ENCODE measurements at places on chromosomes 6 and 20.

DNA sequence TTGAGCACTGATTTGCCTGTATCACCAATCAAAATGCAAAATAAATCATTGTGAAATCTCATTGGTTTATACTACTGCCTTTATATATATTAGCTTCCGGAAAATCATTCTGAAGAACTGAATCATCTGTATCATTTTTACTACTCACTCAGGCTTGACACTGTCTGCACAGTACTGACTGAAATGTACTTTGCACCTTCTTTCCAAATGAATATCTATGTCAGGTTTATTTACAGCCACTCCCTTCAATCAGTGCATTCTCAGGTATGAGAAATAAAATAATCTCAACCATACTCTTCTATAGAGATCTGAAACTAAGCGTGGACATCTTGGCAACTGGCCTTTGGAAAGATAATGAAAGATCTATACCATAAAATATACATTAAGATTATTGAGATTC lies 2.7 kb downstream of the KHDRBS2 start:
- no peak for DNase-seq

DNA sequence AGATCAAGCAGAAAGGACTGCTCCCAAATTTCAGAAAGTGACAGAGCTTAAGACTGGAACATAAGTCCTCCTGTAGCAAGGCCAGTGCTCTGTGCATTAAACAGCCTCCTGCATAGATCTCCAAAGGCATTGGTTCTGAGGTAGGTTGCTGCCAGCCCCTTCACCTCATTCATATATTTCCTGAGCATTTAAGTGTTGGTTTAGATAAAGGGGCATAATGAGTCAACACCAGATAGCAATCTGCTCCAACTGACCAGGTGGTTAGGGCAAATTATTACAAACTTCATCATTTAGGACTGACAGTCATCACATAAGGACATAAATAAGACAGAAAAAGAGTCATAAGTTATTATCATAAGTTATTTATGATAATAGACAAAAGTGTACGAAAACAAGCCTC lies 10.7 kb downstream of the PTPRK start:
- no peak for DNase-seq

- no peak for DNase-seq
These were observed 38.1 kb upstream of the GCLC start for GRCh38 chr6:53582963-53583362.

DNA sequence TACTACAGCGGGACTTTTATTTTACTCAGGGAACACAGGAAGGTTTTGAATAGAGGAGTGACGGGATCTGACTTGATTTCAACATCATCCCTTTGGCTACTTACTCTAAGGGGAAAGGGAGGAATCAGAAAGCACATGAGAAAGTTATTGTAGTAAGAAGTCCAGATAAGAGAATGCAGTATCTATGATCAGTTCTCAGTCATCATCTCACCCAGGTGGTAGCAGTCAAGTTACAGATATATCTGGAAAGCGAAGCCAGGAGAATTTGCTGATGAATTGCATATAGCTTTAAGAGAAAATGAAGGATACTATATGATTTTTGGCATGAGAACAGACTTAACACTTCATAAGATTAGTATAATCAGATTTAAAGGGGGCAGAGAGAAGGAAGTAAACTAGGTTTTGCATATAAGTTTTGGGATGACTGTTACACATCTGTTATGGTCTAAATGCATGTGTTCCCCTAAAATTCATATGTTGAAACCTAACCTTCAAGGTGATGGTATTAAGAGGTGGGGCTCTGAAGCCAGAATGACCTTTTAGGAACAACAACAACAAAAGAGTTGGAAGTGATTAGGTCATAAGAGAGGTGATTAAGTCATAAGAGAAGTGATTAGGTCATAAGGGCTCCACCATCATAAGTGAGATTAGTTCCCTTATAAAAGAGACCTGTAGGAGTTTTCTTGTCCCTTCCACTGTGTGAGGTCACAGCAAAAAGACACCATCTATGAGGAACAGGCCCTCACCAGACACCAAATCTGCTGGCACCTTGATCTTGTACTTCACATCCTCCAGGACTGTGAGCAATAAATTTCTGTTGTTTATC lies 6.7 kb downstream of the RAD21L1 start:
- DNase-seq = no peak

DNA sequence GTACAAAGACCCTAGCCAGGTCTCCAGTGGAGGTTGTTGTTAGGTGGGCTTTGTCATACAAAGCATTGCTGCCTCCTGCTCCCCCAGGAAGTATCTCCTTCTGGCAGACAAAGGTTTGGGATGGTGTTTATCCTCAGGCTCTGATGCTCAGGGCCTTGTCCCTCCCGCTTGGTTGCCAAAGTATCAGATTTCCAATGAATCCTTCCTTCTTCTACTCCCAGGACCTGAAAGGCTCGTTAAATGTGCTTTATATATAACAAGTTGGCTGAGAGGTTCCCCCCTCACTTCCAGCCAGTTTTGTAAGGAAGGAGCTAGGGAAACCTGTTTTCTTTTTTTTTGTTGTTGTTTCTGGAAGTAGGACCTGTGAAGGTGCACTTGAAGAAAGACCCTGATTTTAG lies 14.4 kb downstream of the PTK7 start:
- no peak for DNase-seq

DNA sequence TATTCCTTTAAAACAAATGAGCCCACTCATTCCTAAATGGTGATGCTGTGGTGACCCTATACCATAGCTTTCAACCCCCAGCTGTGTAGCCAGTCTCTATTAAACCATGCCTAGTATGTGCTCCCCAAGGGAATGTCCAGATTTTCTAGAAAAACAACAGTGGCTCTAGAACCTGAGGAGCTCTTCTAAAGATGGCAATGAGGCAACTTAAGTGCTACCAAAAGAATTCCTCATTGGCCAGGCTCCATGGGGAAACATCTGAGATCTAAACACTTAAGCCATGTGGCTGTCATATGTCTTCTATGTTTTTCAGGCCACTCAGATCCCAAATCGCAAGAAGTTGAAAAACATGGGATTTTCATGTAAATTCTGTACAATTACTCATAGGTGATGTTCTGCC lies 191.0 kb downstream of the TPBG start:
- DNase-seq = no peak

DNA sequence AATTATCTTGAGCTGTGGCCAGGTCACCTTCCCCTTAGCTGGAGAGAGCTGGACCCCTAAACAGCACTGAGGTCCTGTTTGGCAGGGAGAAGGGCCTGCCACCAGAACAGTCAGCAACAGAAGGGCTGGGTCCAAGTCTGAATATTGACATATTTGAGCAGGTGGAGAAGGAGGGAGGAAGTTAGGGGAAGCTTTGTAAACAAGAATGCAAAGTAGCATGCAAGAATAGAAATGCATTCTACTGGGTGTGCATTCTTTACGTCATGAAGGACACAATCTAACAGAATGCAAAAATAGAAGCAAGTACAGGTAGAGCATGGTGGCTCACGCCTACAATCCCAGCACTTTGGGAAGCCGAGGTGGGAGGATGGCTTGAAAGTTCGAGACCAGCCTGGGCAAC lies 100.5 kb downstream of the QRSL1 start:
- DNase-seq = no peak

DNA sequence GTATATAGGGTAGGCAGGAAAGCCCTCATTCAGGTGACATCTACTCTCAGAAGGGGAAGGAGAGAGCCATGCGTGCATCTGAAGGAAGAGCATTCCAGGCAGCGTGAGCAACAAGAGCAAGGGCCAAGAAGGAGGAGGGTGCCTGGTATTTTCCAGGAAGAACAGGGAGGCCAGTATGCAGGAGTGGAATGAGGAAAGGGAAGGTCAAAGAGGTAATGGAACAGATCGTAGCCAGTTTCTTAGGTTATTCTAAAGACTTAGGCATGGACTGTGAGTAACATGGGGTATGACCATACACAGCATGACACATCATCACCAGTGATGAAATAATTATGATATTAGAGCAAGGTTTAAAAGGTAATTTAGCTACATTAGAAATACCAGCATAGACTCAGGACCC lies 24.1 kb downstream of the ALDH8A1 start:
- DNase-seq = no peak

DNA sequence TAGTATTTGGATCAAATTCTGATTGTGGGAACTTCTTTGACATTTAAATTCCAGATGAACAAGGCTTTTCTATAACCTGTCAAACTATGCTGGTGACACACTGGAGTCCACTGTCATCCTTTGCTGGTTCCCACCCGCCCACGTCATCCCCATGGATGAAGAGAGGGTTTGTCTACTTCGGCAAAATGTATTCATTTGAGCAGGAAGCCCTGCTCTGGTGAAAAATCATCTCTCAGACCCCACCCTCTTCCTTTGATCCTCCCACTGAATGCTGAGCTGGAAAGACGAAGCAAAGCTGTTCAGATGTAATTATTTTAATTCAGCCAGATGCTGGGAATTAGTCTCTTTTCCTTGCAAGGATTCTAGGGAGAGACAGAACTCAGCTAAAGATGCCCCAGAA lies 50.5 kb downstream of the CPNE5 start:
- DNase-seq = no peak

- no peak for DNase-seq
These were observed 101.5 kb downstream of the NRSN1 start for GRCh38 chr6:24227556-24227955.

GRCh38 chr6:64255000-64255399 lies 619.4 kb downstream of the PHF3 start:
- no peak for DNase-seq

DNA sequence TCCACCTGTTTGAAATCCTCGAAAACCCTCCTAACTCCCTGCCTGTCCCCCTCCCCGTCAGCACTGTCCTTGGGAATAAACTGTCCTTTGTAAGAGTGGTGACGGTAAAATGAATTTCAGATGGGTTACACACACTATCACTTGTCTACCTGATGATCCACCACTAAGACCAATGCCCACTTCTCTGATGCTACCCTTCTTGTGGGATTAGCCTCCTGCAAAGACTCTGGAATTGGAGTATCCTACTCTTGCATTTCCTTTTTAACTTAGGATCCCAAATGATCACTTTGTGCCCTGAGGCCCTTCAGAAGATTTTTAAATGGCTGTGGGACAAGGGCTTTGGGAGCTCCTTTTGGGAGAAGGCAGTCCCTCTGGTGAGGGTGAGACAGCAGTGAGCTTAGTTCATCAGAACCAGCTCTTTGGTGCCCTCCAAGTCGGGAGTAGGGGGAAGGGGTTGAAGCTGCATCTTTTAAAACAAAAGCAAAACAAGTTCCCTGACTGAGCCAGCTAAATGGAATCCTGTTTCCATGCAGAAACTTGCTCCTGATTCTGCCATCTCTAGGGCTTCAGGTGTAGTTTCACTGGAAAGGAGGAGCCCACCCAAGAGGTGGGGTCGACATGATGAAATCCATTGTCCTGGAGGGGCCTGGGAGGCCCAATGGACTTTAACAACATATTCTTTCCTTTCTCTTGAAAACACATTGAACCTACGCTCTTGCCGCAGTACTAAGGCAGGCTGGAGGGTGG lies 86.5 kb downstream of the ASXL1 start:
- DNase-seq = peak; percentile 14

DNA sequence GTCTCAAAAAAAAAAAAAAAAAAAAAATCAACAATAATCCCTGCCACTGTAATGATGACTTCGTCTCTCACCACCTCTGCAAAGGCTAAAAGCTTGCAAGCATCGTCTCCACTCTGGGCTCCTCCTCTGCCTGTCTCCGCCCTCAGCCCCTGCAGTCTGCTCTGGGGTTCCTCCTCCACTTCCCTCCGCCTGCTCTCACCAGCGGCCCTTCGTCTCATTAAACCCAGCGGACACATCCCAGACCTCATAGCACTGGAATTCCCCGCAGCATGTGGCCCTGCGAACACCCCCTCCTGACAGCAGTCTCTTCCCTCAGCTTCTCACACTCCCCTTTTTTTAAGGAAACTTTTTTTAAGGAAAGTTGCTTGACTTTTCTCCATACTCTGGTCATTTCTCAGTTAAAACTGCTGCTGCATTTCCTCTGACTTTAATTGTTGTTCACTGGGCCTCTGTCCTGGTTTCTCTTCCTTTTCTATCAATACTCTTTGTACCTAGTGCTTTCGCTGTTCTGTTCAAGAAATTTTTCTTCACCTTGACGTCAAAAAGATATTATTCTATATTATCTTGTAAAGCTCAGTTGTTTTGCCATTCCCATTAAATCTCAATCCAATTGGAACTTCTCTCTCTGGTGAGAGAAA lies 70.9 kb upstream of the PLEKHG1 start:
- no peak for DNase-seq

- DNase-seq = no peak
These were observed 241.1 kb downstream of the FOXC1 start for GRCh38 chr6:1850840-1851157.

- no peak for DNase-seq
These were observed 101.6 kb upstream of the CARMIL1 start for GRCh38 chr6:25177500-25178028.

DNA sequence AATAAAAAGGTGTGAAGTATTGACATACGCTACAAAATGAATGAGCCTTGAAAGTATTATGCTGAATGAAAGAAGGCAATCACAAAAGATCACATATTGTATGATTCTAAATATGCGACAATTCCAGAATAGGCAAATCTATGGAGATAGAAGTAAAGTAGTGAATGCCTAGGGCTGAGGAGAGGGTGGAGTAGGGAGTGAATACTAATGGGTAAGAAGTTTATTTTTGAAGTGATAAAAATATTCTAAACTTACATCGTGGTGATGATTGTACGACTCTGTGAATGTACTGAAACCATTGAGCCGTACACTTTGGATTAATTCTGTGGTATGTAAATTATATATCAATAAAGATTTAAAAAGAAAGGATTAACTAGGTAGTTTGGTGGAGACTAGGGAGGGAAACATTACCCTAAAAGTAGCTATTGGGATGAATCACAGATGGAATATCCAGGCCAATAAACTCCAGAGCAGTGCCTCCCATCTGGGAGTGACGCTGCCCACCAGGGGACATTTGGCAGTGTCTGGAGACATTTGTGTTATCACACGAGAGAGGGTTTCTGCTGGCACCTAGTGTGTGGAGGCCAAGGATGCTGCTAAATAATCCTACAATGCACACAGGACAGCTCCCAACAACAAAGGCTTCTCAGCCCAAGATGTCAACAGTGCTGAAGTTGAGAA lies 214.2 kb upstream of the PCSK2 start:
- no peak for DNase-seq

GRCh38 chr6:88561034-88561953 lies 395.1 kb upstream of the CNR1 start:
- DNase-seq = no peak

DNA sequence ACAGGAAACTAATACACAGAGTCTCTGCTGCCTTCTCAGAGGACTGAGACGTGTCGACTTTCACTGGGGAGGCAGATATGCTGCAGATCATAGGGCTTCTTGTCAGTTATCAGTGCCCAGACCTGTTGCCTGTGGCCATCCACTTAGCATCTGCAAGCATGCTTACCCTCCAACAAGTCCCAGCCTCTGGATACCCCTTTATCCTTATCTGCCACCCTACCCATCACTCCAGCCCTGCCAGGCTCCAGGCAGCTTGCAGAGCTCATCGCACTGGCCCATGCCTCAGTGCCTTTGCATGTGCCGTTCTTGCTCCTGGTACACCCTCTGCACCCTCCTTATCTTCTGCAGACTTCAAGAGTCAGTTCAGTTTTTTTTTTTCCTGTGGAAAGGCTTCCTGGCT lies 119.2 kb downstream of the TOX2 start:
- DNase-seq = no peak
